ENCODE measurements at places on chromosomes 13 and 19.

GRCh38 chr13:98652721-98653462, 76.0 kb upstream of the STK24 start:
- no peak for DNase-seq

- DNase-seq: no peak
Measured at GRCh38 chr13:77502104-77502720, 33.3 kb upstream of the SCEL start.

- DNase-seq: peak; percentile 57
Measured at GRCh38 chr13:50080203-50080910, 65.1 kb downstream of the KCNRG start.

DNA sequence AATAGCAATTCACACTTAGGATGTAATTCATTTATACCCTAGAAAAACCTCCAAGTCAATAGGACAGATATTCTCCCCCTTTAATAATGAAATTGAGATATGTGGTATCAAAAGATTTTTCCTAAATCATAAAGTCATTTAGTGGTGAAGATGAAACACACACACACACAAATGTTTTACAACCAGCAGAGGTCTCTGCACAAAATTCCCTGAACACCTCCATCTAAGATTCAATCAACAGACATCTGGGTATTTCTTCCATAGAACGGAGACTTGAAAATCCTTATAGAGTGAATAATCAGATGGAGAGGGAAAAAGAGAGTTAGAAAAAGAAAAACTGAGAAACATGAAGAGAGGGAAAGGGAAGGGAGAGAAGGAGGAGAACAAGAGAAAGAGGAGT, 52.8 kb downstream of the MYCBP2 start:
- DNase-seq: no peak

DNA sequence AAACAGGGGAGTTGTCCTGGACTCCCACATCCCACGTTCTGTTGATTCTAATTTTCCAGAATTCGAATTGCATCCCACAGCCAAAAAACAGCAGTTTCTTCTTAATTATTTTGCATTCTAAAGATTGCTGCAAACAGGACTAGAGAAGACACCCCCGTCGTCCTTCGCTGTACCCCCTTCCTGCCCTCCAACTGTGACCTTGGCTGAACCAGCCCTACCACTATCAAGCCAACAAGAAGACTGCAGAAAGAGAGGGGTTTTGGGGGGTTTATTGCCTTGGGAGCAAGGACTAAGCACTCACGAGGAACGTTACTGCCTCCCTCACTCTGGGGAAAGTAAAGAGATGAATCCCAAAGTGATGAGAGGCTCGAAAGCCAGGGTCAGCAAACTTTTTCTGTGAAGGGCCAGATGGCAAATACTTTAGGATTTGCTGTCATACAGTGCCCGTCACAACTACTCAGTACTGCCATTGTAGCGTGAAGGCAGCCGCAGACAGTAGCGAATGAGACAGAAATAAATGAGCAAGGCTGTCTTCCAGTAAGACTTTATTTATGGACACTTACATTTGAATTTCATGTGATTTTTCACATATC, 32.5 kb upstream of the KATNAL1 start:
- no peak for DNase-seq

DNA sequence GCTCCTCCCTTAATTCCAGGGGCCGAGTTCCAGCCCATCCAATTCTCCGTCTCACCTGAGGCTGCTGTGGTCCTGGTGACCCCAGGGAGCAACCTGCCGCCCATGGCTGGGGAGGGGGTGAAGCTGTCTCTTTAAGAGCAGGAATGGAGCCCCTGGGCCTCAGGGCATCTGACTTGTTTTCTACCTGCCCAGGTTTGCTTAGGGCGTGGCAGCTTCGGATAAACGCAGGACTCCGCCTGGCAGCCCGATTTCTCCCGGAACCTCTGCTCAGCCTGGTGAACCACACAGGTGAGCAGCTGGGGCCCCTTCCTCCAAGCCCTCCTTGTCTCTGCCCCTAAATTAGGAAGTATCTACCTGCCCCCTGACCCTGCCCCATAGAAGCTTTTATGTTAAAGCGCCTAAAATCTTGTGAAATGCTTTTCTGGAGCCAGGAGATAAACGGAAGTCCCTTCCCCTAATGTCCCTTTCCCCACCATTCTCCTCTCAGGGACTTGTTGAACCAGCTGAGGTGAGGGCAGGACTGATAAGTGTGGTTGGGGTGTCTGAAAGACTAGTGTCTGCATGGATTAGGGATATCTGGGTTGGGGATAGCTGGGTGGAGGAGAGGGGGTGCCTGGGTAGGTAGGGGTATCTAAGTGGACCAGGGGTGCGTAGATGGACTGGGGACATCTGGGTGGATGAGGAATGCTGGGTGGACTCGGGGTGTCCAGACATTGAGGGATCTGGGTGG, 614 bp downstream of the FXYD3 start:
- DNase-seq: no peak

- no peak for DNase-seq
Measured at GRCh38 chr19:53507523-53508442, 30.2 kb upstream of the ZNF331 start.

DNA sequence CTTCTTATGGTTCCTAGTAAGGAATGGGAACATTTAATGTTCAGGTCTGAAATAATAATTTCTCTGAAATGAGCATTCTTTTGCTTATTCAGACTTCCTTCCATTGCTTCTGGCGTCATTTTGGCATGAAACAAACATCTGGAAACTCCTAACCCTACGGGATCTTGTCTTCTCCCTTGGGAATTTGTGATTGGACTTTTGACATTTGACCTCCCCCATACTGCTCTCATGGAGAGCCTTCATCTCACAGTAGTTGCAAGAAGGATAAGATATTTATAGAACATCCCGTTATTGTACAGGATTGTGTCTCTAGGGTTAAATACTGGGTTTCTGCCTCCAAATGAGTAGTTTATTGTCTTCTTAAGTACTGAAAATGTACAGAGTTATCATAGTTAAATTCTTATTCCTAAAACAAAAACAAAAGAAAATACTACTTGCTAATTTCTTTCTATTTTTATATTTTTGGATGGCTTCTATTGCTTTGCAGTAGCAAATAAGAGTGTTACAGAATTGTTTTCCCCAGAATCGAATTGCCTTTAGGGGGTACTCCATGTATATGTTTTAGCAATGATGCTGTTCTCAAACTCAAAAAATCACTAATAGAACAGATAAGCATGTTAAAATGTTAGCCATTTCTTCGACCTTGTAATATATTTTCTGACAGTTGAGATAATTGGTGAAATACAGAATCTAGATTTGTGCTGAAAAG, 366.8 kb downstream of the DLEU7 start:
- DNase-seq: no peak

GRCh38 chr19:46610851-46611770, 10.0 kb downstream of the CALM3 start:
- no peak for DNase-seq

DNA sequence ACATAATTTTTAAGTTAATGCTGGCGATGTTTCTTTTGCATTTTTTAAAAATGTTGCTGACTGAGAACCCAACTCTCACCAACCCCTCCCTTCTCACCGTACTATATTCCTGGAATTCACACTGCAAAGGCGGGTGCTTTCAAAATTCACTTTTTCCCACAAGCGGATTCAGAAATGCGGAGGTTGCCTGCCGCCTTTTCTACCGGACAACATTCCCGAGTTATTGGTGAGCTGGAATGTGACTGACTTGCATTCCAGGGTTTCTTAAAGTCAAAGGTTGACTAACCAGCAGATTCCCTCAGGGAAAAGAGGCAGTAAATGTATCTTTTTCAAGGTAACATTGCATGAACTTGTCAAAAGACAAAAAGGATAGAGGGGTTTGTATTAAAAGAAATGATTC, 113.3 kb downstream of the RAB20 start:
- DNase-seq: no peak

GRCh38 chr19:12913851-12914690, 5.0 kb downstream of the SYCE2 start:
- DNase-seq: no peak

DNA sequence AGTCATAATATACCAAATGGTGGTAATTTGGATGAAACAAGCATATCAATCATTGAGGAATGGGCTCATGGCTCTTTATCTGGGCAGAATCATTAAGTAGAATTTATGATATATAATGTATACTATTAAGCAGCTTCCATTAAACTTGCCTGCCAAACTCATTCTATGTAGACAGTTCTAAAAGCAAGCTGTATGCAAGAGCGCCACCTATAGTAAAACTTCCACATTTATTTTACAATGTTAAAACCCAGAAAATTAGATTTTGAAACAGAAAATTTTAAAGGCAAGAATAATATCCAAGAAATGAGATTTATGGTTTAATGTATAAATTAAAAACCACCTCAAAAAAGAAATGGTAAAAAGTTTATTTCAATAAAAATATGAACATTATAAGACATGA, 161.5 kb downstream of the MZT1 start:
- no peak for DNase-seq

DNA sequence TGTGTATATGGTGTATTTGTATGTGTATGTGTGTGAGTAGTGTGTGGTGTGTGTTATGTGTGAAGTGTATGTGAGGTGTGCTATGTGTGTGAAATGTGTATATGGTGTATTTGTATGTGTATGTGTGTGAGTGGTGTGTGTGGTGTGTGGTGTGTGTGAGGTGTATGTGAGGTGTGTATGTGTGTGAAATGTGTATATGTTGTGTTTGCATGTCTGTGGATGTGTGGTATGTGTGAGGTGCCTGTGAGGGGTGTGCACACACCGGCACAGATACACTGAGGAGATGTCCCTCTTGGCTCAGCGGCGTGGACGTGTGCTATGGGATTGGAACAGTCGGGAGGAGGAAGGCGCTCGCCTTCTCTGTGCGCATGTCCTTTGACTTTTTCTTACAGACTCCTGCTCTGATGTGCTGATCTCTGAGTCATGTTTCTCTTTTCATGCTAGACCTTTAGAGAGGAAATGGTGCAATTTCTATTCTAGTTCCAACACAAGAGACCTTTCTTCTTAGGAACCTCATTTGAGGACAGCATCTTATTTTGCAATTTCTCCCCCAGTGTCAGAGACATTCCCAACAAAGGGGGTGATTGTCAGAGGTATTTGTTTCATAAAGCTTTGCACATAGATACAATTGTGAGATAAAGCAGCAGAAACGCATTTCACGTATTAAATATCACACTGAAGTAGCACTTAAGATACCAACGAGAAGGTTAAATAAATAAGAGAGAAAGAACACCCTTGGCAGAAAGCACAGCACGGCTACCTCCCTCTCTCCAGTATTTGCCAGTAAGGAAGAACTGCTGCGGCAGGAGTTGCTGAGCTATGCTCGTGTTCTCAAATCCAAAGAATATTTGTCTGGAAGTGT, 11.3 kb upstream of the TNFRSF19 start:
- DNase-seq: no peak

DNA sequence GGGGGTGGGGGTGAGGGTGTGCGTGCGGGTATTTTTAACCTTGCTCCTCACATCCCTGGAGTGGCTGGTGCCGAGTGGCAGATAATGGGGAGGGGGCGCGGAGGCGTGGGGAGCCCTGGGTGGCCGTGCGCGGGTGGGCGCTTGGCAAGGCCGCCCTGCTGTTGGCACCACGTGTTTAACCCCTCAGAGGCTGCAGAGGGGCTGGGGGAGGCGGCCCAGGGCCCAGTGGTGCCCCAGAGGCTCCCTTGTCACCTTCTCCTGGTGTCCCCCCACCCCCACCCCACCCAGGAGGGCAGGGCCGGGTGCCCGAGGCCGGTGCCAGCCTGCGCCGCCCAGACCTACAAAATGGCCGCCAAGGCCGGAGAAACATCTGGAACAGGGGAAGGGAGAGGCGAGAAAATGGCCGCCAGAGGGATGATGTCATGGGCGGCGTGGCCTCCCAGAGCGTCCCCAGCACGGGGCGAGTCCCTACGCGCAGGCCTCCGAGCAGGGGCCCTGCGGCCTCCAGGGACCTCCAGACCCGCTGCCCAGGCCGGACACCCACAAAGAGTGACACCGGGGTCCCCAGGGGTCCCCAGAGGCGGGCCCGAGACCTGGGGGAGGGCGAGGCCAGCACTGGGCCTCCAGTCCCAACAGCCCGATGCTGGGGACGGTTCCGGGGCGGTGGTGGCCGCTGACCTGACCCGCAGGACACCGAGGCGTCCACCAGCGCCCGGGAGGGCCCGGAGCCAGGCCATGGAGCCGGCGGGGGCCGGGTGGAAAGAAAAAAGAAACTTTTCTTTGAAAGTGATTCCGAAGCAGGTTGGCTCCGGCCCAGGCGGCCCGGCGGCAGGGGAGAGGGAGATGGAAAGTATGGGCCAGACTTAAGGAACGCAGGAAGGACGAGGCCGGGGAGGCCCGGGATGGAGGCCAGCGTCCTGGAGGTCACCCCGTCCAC, 38.2 kb downstream of the NFIC start:
- no peak for DNase-seq

GRCh38 chr19:17077447-17078028, 2.0 kb downstream of the MYO9B start:
- DNase-seq: no peak
